ENCODE measurements at places on chromosomes 3 and 15.

GRCh38 chr15:68637767-68638404 is 59.1 kb downstream of the CORO2B start:
- H3K4me1 ChIP-seq: no peaks in the 10 kb centered on the region
- no peaks in the 10 kb centered on the region for H3K27me3 ChIP-seq

DNA sequence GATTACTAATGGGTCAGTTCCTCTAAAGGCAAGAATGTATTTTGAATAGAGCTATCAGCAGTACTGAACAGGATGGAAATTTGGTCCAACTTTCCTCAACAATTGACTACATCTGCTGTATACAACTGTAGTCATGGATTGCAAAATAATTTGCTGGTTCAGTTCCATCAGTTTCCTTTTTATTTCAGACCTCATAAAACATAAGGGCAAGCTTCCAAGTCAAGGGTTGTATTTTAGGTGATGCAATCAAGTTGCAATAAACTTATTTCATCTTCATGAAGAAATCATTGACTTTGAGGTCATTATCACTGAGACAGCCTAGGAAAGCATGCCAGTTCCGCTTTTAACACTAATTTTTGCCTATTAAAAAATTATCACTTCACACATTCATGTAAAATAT is 90.4 kb upstream of the TSEN2 start:
- no peaks in the 10 kb centered on the region for H3K36me3 ChIP-seq
- DNase-seq: no peak
- H3K27me3 ChIP-seq: no peaks in the 10 kb centered on the region
- no peak overlapping the region for H3K27ac ChIP-seq

DNA sequence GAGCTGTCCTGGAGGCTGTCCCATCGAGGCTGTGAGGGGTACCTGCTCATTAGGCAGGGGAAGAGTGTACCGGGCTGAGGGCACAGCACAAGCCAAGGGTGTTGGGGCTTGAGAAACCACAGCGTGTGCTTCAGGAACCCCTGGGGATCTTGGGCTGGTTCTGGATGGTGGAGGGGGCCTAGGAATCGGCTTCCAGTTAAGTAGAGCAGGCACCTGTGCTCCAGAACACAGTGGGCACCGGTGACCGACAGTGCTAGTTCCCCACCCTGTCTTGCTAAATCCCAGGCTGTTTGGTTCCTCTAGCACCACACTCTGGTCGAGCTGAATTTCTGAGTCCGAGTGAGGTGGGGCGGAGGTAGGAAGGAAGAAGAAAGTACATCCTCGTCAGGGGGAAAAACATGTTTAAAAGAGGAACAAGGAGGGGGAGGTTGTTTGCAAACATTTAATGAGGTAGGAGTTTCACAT is 29.1 kb downstream of the SLC6A6 start:
- peaks cover 73% of the 10 kb centered on the region for H3K4me1 ChIP-seq
- H3K4me3 ChIP-seq: peak overlapping the region; percentile 60
- H3K27ac ChIP-seq: peak overlapping the region; percentile 99
- no peaks in the 10 kb centered on the region for H3K27me3 ChIP-seq

DNA sequence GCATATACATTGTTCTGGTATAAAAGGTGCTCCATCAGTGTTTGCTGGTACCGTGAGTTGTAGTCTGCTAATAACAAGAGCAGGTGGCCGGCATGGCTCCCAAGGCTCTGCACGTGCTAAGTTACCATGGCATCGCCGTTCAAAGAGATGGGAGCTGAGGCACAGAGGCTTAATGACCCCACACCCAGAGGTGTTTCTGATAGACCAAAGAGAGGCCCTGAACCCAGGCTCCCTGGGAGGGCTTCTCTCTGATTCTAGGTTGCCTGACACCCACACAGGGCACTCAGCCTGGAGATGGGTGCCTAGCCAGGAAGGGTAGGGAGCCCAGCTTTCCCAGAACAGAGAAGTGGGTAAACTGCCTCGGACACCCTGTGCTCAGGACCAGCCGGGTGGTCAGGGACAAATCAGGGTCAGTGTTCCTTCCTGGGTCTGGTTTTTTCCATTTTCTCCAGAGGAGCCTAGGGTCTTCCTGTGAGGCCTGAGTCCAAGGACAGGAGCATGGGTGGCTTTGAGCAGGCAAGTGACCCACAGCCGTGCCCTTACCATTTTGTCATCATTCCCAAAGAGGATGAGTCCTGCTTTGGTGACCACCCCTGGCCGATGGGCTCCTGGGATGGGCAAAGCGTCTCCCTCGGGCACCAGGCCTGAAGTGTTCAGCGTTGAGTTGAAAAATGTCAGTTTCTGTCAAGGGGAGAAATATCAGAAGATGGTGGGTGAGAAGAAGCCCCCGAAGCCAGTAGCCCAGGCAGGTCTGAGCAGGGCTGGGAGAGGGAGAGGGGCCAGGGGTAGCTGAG is 27.3 kb downstream of the ALDH1L1 start:
- no peak overlapping the region for H3K4me3 ChIP-seq
- H3K27ac ChIP-seq: no peak overlapping the region
- no peaks in the 10 kb centered on the region for H3K27me3 ChIP-seq

DNA sequence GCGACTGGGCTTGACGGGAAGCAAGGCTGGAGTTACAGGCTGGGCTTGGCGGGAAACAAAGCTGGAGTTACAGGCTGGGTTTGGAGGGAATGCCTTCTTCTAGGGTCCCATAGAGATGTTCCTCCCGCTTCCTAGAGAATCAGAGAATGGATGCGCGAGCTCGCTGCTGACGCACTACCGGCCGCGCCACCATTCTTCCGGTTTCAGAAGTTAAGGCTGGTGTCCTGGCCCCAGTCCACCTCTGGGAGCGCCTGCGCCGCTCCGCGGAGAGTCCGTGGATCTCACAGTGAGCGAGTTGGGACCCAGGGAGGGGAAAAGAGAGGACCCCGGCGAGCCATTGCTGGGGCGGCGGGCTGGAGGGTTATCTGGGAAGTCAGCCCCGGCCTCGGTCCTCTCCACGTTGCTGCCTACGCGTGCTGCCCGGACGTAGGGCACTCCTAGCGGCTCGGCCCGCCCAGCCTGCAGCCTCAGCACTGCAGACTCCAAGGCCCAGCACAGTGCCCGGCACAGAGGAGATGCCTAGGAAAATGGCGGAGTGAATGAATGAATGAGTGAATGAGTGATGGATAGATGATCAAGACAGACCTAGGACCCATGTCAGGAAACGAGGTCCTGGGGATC is at the start of gene ZNF502:
Gene ZNF502, plus strand, starts transcription at position 206 of the 621 bp plus-strand sequence. CDS start 7,602 bp downstream, outside the sequence.
- no peak for DNase-seq
- H3K4me1 ChIP-seq: no peaks in the 10 kb centered on the region
- H3K27me3 ChIP-seq: no peaks in the 10 kb centered on the region
- H3K36me3 ChIP-seq: no peaks in the 10 kb centered on the region

GRCh38 chr3:185555860-185556347 is 3.5 kb upstream of the LIPH start:
- H3K4me1 ChIP-seq: peaks cover 11% of the 10 kb centered on the region
- no peaks in the 10 kb centered on the region for H3K36me3 ChIP-seq
- DNase-seq: no peak
- H3K4me3 ChIP-seq: no peak overlapping the region
- H3K27me3 ChIP-seq: no peaks in the 10 kb centered on the region
- H3K27ac ChIP-seq: no peak overlapping the region

GRCh38 chr3:178155521-178155920 is 380.7 kb upstream of the KCNMB2 start:
- H3K27ac ChIP-seq: no peak overlapping the region
- H3K4me1 ChIP-seq: no peaks in the 10 kb centered on the region
- H3K36me3 ChIP-seq: no peaks in the 10 kb centered on the region
- H3K27me3 ChIP-seq: no peaks in the 10 kb centered on the region
- no peak overlapping the region for H3K4me3 ChIP-seq

GRCh38 chr15:27495963-27496459 is 525.0 kb downstream of the GABRG3 start:
- H3K27me3 ChIP-seq: no peaks in the 10 kb centered on the region
- no peaks in the 10 kb centered on the region for H3K4me1 ChIP-seq
- DNase-seq: no peak
- H3K4me3 ChIP-seq: no peak overlapping the region
- H3K36me3 ChIP-seq: no peaks in the 10 kb centered on the region
- H3K27ac ChIP-seq: no peak overlapping the region

DNA sequence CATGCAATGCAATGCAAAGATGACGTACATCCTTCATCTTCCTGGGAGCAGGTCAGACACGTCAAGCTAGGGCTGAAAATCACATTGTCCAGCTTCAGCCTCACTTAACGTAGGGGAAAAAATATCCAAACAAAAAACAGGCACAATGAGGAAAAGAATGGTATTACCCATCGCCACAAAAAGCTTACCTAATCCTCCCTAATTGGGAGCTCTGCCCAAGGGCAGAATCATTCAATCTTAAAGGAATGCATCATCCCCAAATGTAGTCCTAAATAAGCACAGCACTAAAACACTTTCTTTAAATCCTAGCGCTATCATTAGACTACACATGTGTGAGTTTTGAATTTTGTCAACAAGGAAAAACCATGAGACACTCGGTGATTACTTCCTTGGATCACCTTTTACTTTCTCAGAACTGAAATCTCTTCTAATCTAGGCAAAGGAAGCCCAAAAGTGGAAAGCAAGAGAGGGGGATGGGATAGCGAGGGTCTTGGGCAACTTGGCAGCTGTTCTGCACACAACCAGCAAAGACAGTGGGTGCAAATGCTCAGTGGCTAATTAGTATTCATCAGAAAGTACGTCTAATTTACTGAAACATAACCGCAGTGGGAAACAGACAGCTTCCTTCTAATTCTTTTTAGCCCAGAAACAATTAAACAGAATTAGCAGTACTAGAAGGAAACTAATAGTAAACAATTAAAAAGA is 87.4 kb downstream of the ADAMTS9 start:
- no peak overlapping the region for H3K4me3 ChIP-seq
- H3K27ac ChIP-seq: no peak overlapping the region
- DNase-seq: no peak
- no peaks in the 10 kb centered on the region for H3K4me1 ChIP-seq
- no peaks in the 10 kb centered on the region for H3K27me3 ChIP-seq

GRCh38 chr3:18862077-18862476 is 286.2 kb upstream of the KCNH8 start:
- H3K27me3 ChIP-seq: no peaks in the 10 kb centered on the region
- H3K4me3 ChIP-seq: no peak overlapping the region
- no peaks in the 10 kb centered on the region for H3K4me1 ChIP-seq
- no peaks in the 10 kb centered on the region for H3K36me3 ChIP-seq

- H3K27me3 ChIP-seq: no peaks in the 10 kb centered on the region
- no peak for DNase-seq
- H3K36me3 ChIP-seq: no peaks in the 10 kb centered on the region
- H3K4me3 ChIP-seq: no peak overlapping the region
- no peaks in the 10 kb centered on the region for H3K4me1 ChIP-seq
- H3K27ac ChIP-seq: no peak overlapping the region
These were observed 135.5 kb downstream of the STT3B start for GRCh38 chr3:31668242-31668641.

- no peaks in the 10 kb centered on the region for H3K36me3 ChIP-seq
- H3K27ac ChIP-seq: no peak overlapping the region
- no peaks in the 10 kb centered on the region for H3K27me3 ChIP-seq
- no peak for DNase-seq
- H3K4me1 ChIP-seq: no peaks in the 10 kb centered on the region
These were observed 21.3 kb upstream of the GADL1 start for GRCh38 chr3:30915782-30916181.

DNA sequence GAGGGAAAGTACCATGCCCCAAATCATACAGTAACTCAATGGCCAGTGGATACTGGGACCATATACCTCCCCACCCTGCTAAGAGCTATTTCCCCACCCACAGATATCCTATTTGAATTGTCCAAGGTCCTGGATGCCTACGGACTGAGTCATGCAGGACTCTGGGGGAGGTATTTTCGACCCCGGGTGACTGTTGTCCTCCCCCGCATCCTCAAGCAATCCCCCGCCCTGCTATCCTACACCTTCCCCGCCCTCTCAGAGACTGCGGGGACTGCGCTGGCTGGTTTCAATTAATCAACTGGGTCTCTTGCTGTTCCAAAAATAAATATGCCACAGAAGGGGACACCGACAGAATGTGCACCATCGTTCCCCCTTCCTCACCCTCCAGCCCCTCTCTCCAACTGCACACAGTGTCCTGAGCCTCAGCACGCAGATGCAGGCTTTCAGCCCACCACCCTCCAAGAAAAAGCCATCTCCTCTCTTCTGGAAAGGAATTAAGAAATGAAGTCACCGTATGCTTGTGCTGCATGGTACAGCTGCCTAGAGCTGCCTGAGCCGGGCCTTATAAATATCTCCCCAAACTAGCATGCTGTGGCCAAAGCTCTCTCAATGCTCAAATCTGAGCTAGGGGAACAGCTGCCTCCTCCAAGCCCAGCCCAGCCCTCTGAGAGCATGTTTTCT is 8.1 kb downstream of the CAV3 start:
- H3K4me1 ChIP-seq: no peaks in the 10 kb centered on the region
- H3K36me3 ChIP-seq: no peaks in the 10 kb centered on the region
- no peak overlapping the region for H3K4me3 ChIP-seq

GRCh38 chr15:59833366-59833765 is 144.2 kb upstream of the BNIP2 start:
- H3K27me3 ChIP-seq: no peaks in the 10 kb centered on the region
- H3K27ac ChIP-seq: no peak overlapping the region

DNA sequence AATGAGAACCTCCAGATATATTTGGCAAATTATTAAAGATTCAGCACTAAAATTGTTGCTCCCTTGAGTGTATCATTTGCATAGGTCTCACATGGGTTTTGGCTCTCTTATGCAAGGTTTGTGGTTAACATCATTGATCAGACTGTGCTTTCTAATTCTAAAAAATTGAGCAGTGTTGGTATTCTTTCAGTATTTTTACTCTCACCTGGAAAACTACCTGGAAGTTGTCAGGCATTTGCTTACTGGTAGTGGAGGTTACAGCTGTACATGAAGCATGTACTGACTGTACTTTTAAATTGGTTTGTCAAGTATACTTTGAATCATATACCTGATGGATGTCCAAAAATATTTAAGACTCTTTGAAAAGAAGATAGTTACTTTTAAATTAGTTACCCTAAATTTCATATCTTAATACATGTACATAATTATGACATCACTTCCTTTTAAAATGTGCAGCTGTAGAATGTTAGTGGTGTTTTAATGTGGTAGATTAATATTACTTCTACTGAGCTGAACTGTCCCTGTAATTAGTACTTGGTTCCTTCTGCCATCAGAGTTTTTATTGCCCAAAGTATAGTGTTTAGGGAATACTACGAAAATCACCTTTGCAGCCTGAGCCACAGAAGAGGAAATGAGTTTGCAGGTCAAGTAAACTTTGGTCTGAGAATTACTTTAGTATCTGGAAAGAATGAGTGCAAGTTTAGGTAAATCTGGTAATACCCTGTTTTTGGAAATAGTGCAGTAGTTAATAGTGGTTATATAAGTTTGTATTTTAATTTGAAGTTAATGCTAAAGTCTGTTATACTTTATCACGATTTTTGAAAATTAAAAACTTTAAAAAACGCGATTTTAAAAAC is 2.8 kb downstream of the CHD2 start:
- no peak for DNase-seq
- no peaks in the 10 kb centered on the region for H3K27me3 ChIP-seq
- H3K4me1 ChIP-seq: peaks cover 8% of the 10 kb centered on the region
- H3K4me3 ChIP-seq: peak overlapping the region; percentile 95
- H3K36me3 ChIP-seq: no peaks in the 10 kb centered on the region
- peak overlapping the region; percentile 98 for H3K27ac ChIP-seq
